Psoas muscle (tissue), 8 donors: ENCODE measurements at places on chromosomes 6 and 20. TPM values are rescaled to one million over a fixed set of nuclear protein-coding genes. Genes with fewer than 3 reads are reported as not detected.

SRSF12 gene
- 0.13 TPM for polyA plus RNA-seq

DNA sequence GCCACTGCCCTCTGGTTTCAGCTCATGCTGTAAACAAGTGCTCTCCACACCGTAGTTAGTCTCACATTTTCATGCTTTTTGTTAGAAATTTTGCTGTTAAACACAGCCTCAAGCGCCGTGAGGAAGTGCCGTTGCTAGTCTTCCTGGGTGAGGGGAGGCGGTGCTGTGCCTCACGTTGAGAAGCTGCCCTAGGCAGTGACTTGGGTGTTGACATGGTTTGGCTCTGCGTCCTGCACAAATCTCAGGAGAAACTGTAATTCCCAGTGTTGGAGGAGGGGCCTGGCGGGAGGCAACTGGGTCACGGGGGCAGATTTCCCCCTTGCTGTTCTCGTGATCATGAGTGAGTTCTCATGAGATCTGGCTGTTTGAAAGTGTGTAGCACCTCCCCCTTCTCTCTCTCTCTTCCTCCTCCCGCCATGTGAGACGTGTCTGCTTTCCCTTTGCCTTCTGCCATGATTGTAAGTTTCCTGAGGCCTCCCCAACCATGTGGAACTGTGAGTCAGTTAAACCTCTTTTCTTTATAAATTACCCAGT lies 95.8 kb downstream of the ERMARD start:
- DNase-seq, result no peak

GRCh38 chr6:133891149-133891926 lies 2.4 kb downstream of the TCF21 start:
- no peak for DNase-seq

MEI4 gene
- polyA plus RNA-seq, result not detected

DNA sequence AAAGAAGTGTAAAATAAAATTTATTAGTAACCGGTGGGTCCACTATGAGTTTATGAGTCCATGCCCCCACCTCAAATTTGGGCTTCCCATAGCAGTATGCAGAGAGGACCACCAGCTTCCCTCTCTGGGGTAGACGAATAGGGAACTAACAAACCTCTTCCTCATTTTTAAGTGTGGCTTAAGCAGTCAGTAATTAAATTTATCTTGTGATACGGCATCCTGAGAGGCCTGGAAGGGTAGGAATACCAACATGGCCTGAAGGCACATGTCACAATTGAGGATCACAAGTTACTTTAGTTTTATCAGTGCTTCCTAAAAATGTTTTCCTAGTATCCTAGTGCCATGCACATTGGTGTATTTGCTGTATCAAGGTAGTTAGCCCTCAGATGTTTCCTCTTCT lies 239.9 kb downstream of the HIVEP2 start:
- no peak for DNase-seq

GRCh38 chr6:90440586-90441283 lies 144.1 kb upstream of the BACH2 start:
- DNase-seq, result no peak
